NCI-H1694 treated with DMSO at 0.1 percent for 48 hours (cell line): ENCODE measurements at places on chromosomes 12 and 14.
A peak's percentile ranks its signal among the peaks of the same experiment; 100 is the strongest.

- DNase-seq: no peak
These were observed 85.4 kb downstream of the LRRK2 start for GRCh38 chr12:40310211-40310610.

- no peak for DNase-seq
These were observed 191.7 kb downstream of the TMX1 start for GRCh38 chr14:51431741-51432140.

- no peak for DNase-seq
These were observed 5.2 kb downstream of the SMAGP start for GRCh38 chr12:51265024-51265423.

- DNase-seq: no peak
These were observed 27.0 kb downstream of the P2RX7 start for GRCh38 chr12:121159467-121160307.

DNA sequence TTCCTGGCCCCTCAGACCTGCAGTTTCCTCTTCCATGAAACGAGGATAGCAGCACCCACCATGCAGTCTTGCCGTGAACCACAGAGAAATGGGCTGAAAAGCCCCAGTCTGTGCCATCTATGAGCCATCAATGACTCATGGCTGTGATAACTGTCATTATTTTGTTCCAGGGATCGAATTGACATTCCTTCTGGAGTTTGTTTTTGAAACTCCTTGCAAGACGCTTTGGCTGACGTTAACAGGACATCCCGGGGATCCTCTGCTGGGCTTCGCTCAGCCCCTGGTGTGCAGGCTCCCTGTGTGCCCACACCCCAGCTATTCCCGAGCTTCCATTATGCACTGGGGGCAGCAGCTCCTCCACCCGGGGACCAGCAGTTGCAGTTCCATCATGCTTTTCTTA, 33.8 kb downstream of the MMAB start:
- no peak for DNase-seq

DNA sequence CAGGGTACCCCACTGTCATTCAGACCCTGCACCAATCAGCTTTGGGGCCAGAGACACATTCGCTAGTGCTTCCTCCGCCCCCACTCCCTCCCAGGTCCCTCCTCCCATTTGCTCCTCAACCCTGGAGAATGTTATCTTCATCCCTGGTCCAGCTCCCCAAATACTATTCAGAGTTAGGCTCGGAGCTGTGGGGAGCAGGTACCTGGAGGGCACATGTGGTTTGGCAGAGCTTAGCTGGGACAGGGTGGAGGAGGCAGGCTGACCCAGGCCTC, 19.5 kb downstream of the VSX2 start:
- DNase-seq: no peak

GRCh38 chr12:58463051-58463450, 457.3 kb downstream of the LRIG3 start:
- DNase-seq: no peak

DNA sequence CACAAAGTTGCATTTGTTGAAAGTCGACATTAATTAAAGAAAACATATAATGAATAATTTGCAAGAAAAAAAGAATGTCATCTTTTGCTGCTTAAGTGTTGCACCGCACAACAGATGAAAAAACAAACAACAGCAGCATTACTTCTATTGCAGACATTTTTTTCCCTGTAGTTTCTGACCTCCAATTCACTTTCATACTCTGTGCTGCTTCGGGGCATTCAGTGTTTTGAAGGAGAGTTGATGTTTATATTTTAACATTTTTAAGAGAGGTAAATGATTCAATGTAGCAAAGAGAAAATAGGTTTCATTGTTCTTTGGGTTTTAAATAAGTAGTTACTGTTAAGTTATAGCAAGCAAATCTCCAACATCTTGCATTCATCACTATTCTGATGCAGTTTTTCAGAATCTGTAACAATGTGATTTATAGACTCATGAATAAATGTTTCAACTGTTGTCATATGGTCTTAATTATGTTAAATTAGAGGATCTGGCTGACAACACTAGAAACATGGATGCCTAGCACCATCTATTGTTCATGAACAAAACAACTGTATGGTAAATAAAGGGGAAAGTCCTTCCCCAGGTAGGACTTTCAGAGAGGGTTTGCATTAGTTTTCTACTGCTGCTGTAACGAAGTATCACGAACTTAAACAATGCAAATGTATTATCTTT, 168.1 kb downstream of the BCAT1 start:
- peak; percentile 16 for DNase-seq

GRCh38 chr12:32826807-32827412, 69.7 kb downstream of the PKP2 start:
- DNase-seq: no peak

DNA sequence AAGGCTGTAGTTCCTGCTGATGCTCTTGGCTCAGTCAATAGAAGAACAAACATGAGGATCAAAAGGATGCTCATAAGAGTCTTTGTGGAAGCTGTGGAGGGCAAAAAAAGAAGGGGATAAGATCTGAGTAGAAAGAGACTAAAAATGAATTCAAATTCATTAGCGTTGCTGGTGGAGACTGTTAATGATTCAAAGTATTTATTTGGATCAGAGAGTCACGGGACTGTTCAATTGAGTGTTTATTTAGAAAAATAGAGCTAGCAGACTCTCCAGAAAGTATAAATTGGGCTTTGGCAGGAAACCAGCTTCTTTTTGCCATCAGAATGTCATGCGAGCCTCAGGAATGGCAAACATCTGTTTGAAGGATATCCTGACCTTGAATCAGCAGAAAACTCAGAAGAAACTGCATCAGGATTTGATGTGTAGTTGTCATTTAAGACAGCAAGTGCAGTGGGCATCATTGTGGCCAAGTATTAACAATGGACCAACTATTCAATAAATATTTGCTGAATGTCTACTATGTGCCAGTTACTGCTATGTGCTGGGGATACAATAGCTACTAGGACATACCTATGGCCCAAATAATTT, 126.4 kb downstream of the TBC1D30 start:
- no peak for DNase-seq

GRCh38 chr12:93018610-93019009, 89.5 kb upstream of the EEA1 start:
- no peak for DNase-seq

GRCh38 chr14:52852810-52853521, 61.6 kb upstream of the GNPNAT1 start:
- DNase-seq: no peak

GRCh38 chr12:65894088-65894487, 69.8 kb downstream of the HMGA2 start:
- DNase-seq: no peak

GRCh38 chr12:25286837-25287236, 36.1 kb upstream of the KRAS start:
- no peak for DNase-seq

GRCh38 chr12:39033782-39034181, 128.4 kb upstream of the CPNE8 start:
- no peak for DNase-seq

- DNase-seq: no peak
These were observed 25.0 kb upstream of the GTF2A1 start for GRCh38 chr14:81245771-81246170.

GRCh38 chr14:26463136-26463535, 134.7 kb downstream of the NOVA1 start:
- DNase-seq: no peak

DNA sequence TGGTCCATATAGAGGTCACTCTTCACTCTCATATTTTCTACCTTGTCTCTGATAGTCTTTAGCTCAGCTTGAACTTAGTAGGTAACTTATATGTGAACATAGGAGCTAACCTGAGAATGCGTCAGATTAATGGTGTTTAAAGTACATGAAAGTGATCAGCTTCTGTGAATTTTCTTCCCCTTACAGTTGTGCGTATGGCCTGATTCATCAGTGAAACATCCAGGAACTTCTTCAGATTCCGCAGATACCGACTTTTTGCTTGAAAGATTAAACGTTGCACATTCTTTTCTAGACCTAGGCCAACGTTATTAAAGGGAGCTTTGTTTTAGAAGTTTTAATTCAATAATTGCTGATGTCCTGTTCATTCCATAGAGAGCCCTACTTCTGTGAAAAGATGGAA, 1945.1 kb upstream of the SEL1L start:
- no peak for DNase-seq

- DNase-seq: peak; percentile 19
These were observed 752 bp downstream of the PRICKLE1 start for GRCh38 chr12:42588524-42589464.

- DNase-seq: no peak
These were observed 38.8 kb downstream of the ATL1 start for GRCh38 chr14:50598765-50599164.

DNA sequence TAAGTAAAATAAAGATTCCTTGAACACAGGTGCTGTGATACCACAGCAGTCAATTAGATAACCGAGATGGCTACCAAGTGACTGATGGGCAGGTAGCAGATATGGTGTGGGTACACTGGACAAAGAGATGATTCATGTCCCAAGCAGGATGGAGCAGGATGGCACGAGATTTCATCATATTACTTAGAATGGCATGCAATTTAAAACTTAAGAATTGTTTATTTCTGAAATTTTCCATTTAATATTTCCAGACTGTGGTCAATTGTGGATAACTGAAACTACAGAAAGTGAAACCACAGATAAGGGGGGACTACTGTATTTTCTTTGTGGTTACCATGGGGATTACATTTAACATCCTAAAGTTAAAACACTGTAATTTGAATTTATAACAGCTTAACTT, 7.5 kb upstream of the ZFP36L1 start:
- DNase-seq: no peak

DNA sequence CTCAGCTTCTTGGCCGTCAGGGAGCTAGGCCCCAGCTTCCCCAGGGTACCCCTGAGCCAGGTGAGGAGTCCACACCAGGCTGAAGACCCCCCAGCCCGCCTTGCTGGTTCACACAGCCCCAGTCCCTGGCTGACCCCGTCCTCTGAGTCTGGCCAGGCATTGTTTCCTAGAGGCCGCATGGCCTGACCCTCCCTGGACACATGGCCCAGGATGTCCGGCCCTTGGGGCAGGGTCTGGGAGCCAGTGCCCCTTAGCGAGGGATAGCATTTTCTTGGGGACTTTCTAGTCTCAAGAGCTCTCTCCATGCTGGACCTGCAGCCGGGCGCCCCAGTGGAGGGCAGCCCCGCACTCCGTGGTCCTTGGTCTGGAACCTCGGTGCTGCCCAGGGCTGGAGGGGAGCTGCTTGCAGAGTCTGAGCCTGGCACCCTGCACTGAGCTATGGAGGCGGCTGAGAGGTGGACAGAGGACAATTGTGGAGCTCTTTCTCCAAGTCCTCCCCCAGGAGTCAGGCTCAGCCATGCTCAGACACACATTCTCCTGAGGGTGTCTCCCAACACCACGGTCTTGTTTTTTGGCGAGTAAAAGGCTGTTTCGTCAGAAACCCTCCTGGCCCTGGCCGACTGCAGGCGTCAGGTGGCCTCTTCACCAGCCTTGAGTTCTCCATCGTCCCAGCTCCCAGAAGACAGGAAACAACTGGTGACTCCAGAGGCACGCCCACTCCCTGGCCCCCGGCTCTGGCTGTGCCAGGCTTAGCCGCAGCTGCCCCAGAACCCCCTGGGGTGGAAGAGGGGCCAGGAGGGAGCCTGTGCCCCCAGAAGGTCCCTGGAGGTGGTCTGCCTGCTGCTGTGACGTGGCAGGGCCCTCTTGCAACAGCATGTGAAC, 17.6 kb upstream of the CRIP2 start:
- no peak for DNase-seq

DNA sequence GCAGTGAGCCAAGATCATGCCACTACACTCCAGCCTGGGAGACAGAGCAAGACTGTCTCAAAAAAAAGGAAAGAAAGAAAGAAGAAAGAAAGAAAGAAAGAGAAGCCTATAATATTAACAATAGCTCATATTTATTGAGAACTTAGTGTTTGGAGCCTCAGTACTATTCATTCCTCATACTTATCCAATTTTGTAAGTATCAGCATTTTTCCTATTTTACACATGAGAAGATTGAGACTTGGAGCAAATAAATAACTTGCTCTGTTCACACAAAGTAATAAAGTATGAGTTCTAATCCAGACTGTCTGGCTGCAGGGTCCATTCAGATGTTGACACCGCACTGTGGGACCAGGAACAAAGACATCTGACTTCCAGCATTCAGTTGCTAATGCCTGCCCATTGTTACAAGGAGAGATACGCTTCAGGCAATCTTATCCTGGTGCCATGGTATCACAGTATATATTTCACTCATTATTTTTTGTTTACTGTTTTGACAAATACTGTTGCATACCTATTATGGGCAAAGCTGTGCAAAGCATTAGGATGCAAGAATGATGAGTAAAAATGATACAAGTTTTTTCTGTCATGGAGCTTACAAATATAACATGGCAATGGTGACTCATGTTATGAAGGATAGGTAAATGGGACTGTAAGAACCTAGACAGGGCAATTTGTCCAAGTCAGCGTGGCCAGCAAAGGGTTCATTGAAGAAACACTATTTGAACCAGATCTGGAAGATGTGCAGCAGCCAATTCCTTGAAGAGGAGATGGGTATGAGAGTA, 21.4 kb upstream of the TMTC2 start:
- no peak for DNase-seq

DNA sequence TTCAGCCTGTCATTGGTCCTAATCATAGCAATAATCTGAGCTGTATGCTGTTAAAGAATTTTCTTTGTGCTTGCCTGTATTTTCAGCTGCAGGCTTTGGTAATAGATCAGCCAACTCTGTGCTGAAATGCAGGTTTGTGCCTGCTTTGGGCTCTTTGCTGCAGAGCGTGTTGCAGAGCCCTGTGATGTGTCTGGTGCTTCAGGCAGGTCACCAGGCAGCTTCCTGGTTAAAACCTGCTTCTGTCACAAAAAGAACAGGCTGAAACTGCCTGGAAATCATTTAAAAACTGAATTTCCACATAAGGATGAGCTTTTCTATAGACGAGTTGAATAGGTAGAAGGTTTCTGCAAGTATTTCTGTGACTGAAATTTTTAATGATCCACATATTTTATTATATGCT, 3.1 kb downstream of the DIP2B start:
- DNase-seq: no peak

- DNase-seq: no peak
These were observed 69.5 kb downstream of the CRADD start for GRCh38 chr12:93746572-93747168.

DNA sequence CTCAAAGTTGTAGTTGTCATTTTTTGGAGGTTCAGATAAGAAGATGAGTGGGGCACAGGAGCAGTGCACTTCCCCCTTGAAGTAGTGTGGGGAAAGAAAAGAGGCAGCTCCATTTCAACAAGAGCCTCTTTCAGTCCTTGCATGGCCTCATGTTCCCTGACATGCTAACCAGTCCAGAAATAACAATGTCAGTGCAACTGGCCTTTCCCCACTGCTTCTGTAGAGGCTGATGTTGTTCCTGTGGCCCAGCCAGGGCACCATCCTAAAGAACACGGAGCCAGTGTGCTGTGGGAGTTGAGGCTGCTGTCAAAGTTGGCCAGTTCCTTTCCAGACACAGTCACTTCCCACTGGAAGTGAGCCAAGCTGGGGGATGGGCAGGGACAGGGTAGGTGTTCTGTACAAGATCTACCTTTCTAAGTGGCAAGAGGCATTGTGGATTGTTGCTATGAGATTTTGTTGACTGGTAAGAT, 77.7 kb upstream of the SLC38A2 start:
- no peak for DNase-seq
